ENCODE measurements at places on chromosomes 3 and 15.

DNA sequence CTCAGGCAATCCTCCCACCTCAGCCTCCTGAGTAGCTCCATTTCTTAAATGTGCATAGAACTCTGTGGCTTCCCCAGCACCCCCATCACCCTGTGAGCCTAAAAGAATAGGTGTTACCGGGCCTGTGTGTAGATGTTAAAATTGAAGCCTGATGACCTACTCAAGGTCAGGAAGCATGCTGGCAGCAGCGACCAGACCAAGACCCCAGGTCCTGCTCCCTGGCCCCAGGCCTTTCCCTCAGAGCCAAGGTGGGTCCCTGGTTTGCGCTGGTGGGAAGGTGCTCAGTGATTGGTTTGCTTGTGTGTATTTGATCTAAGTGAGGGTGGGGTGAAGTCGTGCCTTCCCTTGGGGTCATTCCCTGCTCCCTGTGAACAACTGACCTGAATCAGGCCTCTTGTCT is 18.4 kb upstream of the CRABP1 start:
- no peak for DNase-seq

DNA sequence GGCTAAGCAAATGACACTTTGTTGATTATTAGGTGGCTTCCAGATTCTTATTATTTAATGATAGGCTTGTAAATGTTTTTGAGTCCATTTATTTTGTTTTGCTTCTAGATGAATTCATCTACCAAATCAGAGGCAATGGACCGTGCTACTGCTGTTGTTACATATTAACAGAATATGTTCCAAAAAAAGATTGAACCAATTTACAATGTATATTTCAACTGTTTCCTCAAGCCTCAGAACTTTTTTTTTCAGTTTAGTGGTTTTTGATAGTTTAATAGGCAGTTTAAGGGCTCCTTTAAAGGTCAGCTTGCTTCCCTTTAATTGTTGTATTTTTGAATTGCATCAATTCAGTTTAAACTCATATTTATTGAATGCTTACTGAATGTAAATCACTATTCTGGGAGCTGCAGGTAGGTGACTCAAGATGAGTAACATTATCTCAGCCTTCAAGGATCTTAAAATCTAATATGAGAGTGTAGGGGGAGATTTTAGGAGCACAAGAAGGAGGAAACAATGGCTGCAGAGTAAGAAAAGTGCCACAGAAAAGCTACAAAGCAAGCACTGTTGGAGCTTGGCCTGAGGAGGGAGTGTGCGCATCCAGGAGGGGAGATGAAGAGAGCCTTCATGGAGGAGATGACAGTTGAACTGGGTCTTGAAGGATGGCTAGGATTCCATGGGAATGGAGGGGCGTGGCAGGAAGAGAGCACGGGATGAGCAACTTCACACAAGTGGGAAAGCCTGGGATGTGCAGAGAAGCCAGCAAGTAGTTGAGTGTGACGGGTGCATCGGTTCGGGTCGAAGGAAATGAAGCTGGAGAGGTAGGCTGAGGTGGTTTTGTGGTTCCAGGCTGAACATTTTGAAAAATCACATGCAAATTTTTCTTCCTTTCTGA is 14.7 kb downstream of the MAP2K1 start:
- DNase-seq = no peak

DNA sequence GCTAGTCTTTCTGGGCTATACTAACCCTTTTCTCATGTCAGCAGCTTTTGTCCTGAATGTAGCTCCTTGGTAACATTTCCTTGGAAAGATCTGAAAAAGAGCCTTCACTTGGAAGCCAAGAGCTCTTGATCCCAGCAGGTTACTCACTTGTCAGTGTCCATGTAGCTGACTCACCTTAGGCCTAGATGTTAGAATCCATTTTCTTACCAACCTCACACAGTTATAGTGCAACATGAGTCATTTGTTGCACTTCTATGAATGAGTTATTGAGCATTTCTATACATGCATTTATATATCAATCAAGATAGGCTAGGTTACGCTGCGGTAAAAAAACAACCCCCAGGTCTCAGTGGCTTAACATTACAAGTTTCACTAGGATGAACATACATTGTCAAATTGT is 106.8 kb upstream of the SLC7A14 start:
- DNase-seq = no peak

GRCh38 chr3:140292170-140292569 is 357.2 kb downstream of the CLSTN2 start:
- DNase-seq = no peak

- DNase-seq = no peak
Measured at GRCh38 chr3:44995142-44995770, 19.2 kb downstream of the EXOSC7 start.

GRCh38 chr3:112038863-112039262 is 4.3 kb downstream of the TMPRSS7 start:
- no peak for DNase-seq

DNA sequence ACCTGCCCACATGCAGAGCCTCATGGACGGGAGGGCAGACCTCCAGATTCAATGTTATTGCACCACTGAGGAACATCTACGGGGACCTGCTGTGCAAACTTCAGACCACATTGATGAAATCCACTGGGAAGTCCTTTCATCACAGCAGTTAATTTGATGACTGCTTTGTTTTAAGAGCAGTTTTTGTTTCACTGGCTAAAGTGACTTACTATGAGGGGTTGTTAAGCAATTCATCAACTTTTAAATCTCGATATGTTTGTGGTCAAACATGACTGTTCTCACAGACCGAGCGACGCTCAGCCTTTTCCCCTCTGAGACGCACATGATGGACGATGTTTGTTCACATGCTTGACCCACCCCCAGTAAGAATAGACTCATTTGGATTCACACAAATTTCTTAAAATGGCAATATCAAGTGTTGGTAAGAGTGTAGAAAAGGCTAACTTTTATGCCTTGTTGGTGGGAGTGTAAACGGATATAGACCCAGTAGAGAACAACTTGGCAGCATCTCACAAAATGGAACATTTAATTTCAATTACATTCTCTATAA is 35.9 kb upstream of the IREB2 start:
- no peak for DNase-seq

DNA sequence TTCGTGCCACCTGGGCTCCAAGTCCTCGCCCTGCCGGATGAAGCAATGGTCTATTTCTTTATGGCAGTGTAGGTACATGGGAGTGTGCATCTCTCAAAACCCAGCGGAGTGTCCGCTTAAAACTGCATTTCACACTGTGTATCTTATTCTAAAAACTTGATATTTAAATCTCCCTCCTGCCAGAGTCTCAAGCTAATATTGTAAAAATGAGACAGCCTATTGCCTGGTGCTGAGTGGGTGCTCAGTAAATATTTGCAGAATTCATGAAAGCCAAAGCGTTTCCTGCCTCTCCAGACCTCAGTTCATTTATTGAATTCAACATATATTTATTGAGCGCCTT is 330 bp upstream of the TBC1D2B start:
- no peak for DNase-seq

DNA sequence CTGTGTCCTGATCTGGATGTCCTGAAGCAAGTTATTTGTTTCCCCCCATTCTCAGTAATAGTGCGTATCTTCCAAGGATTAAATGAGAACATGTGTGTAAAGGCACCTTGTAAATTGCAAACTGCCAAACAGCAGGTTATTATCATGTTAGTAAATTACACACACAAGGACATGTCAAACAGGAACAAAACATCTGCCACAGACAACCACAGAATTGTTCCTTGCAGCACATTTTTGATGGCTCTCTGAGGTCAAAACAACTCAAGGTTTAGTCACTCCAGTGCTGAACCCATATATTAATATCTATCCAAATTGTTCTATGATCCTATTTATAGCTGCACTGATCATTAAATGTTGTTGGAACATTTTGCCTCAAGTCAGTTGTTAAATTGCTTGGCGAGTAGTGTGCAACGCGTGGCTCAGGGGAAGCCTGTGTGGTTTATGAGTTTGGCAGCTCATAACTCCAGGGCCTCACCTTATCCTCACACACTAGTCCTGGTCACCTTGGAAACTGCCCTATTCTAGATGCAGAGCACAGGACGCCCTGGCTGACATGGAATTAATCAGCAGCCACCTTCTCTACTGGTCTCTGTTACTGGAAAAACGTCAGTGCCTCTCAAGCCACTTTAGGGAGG is 46.3 kb upstream of the CDV3 start:
- DNase-seq = no peak

GRCh38 chr3:50524746-50525145 is 21.3 kb upstream of the CACNA2D2 start:
- DNase-seq = no peak

DNA sequence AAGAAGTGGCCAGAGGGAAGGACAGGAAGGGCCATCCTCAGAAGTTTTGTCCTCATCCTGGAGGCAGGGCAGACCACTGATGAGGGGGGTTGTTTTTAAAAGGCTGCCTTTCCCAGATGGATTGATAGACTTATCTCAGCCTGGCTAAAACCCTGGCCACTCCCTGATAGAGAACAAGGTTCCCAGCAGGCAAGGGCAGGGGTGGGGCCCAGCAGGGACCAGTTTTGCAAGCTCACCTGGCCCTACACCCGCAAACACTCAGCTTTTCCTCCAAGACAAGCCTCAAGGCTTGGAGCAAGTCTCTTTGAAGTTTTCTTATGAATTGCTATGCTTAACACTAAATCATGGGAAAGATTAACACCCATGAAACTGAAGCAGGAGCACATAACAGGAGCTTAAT is 9.1 kb downstream of the LIPC start:
- DNase-seq = no peak

- DNase-seq = no peak
Measured at GRCh38 chr15:59148153-59148833, 43.3 kb downstream of the CCNB2 start.

- DNase-seq = no peak
Measured at GRCh38 chr3:88076712-88077111, 17.7 kb downstream of the ZNF654 start.

DNA sequence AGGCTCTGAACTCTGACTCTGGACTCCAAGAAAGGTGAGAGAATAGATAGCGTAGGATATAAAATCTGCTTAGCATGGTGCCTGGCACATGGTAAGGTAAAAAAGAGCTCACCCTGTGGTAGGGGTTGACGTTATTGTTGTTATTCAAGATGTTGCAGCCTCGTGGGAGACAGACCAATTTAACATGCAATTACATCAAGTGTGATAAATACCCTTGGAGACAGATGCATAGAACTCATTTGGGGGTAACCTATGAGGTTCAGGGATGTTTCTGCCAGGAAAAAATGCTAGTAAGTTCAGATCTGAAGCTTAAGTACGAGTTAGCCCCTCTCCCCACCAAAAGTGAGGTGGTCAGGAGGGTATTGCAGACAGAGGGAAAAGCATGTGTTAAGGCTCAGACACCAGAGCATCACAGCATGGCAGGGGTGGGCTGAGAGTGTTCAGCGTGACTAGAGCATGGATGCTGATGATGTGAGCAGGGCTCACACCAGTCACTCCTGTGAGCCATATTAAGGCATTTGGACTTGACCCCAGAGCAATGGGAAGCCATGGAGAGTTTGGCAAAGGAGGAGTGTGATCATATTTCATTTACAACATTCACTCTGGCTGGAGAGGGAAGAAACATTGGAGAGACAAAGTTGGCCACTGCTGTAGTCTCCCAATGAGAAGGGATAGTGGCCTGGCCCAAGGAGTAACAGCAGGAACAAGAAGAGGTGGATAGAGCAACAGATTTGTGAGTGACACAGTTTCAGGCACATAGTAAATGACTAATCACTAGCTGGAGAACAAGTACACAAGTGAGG is 181.0 kb downstream of the UACA start:
- no peak for DNase-seq

DNA sequence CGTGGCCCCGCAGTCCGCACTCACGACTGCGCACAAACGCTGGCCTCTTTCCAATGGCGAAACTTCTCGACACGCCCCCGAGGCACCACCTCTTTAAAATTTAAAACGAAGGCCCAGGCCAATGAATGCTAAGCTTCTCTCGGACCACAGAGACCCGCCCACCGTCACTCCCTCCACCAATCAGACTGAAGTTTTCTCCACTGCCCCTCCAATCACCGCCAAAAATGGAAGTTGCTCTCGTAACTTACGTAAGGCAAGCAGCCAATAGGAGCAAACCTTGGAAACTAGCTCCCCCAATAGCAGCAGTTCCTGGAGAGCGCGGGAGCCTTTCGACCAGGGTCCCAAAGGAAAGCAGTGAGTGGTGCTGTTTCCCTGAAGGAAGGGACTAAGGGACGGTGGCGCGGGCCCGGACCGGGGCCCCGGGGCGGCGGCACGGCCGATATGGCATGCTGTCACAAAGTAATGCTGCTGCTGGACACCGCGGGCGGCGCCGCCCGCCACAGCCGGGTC is at the start of gene TICRR:
TSS of gene TICRR (plus strand) at position 324 of the 510 bp plus-strand sequence. CDS start at position 442, 118 bp downstream.
- peak; percentile 90 for DNase-seq

- no peak for DNase-seq
Measured at GRCh38 chr3:46557814-46558183, 8.3 kb downstream of the LRRC2 start.

GRCh38 chr3:132343018-132343612 is 25.9 kb downstream of the ACP3 start:
- DNase-seq = no peak

GRCh38 chr3:125132815-125133214 is 77.0 kb upstream of the HEG1 start:
- no peak for DNase-seq

- DNase-seq = no peak
Measured at GRCh38 chr3:18529631-18530030, 104.5 kb upstream of the SATB1 start.

GRCh38 chr3:150090006-150090405 is 119.3 kb upstream of the PFN2 start:
- DNase-seq = no peak

GRCh38 chr15:68518785-68519430 is 59.9 kb upstream of the CORO2B start:
- DNase-seq = no peak

DNA sequence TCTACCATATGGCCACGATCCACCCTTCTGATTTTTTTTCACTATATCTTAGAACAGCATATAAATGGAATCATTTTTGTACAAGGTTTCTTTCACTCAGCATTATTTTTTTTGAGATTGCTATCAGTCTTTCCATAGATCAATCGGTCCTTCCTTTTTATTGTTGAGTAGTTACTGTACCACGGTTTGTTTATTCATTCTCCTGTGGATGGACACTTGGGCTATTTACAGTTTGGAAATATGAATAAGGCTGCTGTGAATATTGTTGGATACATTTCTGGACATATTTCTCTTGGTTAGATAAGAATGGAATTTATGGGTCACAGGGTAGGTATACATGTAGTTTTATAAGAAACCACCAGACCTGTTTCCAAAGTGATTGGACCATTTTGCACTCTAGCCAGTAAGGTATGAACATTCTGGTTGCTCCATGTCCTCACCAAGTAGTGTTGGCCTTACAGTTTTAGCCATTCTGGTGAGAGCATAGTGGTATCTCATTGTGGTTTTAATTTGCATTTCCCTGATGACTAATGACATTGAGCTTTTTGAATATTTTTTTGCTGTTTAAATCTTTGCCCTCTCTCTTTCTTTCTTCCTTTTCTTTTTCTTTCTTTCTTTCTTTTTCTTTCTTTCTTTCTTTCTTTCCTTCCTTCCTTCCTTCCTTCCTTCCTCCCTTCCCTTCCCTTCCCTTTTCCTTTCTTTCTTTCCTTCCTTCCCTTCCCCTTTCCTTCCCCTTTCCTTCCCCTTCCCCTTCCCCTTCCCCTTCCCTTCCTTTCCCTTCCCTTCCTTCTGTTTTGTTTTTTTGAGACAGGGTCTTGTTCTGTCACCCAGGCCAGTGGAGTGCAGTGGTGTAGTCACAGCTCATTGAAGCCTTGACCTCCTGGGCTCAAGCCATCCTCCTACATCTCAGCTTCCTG is 49.2 kb downstream of the LRRK1 start:
- no peak for DNase-seq

GRCh38 chr3:115084686-115085085 is 62.4 kb downstream of the ZBTB20 start:
- DNase-seq = no peak

All from activated T-helper 9 cell treated with anti-CD3 and anti-CD28 coated beads, Interleukin-2, amount 50 U/mL, for 16 hours (primary cell).